PC-9 (cell line): ENCODE measurements at places on chromosomes 6 and 20. TPM values are rescaled to one million over a fixed set of nuclear protein-coding genes. Genes with fewer than 3 reads are reported as not detected.

RAET1L gene
- total RNA-seq = 1.2 and 2.8 TPM in 2 replicates

CD93 gene
- 0.07 TPM in 1 of 2 replicates, not detected in the other for total RNA-seq

KCNS1 gene
- total RNA-seq = 0.15 TPM in 1 of 2 replicates, not detected in the other

GGT7 gene
- 6.5 and 9.4 TPM in 2 replicates for total RNA-seq

CST1 gene
- 0.76 TPM in 1 of 2 replicates, not detected in the other for total RNA-seq

CALHM4 gene
- total RNA-seq = not detected in 2 replicates

KCNK15 gene
- 0.20 and 0.26 TPM in 2 replicates for total RNA-seq

BNIP5 gene
- not detected in 2 replicates for total RNA-seq

PRDM13 gene
- total RNA-seq = not detected in 2 replicates

GRCh38 chr6:27758491-27758890 lies 153.7 kb downstream of the OR2B2 start:
- no peak for DNase-seq

- DNase-seq = no peak
Observed at GRCh38 chr6:84172080-84172479, 55.4 kb downstream of the CEP162 start.

DNA sequence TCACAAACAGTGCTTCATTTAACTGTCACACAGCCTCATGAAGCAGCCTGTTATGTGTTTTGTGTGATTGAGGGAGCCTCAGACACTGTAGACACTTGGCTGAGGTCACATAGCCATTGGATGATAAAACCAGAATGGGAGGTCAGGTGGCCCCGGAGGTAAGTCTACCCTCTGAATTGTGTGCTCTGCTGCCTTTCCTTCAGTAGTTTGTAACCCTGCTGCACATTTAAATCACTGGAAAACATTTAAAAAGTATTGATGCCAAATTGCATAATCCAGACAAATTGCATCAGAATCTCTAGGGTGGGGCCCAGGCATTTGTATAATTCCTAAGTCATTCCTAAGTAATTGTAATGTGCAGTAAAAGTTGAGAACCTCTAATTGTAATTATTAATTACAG lies 85.2 kb upstream of the ECI2 start:
- DNase-seq = no peak

GRCh38 chr20:21707267-21707666 lies 1.8 kb downstream of the PAX1 start:
- DNase-seq = no peak

- no peak for DNase-seq
Observed at GRCh38 chr20:58046311-58046710, 182.1 kb downstream of the ANKRD60 start.

GRCh38 chr6:33845031-33845745 lies 41.4 kb upstream of the MLN start:
- DNase-seq = no peak

GRCh38 chr6:56475736-56476457 lies 166.8 kb downstream of the DST start:
- DNase-seq = no peak

DNA sequence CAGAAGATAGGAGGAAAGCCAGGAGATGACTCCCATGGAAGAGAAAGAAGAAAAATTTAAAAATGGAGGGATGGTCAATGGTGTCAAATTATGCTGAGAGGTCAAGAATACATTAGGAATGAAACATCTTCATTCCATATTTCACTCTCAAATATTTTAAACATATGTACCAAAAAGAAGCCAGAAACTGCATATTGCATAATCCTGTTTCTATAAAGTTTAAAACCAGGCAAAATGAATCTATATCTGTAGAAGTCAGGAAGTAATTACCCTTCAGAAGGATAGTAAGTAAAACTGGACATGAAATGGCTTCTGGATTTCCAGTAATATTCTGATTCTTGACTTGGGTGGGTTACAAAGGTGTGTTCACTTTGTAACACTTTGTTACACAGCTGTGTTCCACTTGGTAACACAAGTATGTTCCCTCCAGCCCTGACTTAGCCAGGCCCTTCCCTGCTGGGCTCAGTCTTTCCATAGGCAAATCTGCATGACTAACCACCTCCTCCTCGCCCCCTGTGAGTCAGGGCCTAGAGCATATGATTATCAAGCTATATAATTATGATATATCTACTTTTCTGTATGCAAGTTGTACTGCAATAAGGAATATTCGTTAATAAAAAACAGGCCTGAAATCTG lies 20.2 kb upstream of the C6orf141 start:
- no peak for DNase-seq
